ENCODE measurements at places on chromosomes 11 and 22. TPM values are rescaled to one million over a fixed set of nuclear protein-coding genes. Genes with fewer than 3 reads are reported as not detected.
A peak's percentile ranks its signal among the peaks of the same experiment; 100 is the strongest.

The IFT27 gene
- total RNA-seq, result 28.3 TPM

The MYO18B gene
- total RNA-seq, result 139 TPM

The TBX10 gene
- total RNA-seq, result 0.41 TPM

The HBD gene
- total RNA-seq, result not detected

The RIMBP3B gene
- 0.08 TPM for total RNA-seq

DNA sequence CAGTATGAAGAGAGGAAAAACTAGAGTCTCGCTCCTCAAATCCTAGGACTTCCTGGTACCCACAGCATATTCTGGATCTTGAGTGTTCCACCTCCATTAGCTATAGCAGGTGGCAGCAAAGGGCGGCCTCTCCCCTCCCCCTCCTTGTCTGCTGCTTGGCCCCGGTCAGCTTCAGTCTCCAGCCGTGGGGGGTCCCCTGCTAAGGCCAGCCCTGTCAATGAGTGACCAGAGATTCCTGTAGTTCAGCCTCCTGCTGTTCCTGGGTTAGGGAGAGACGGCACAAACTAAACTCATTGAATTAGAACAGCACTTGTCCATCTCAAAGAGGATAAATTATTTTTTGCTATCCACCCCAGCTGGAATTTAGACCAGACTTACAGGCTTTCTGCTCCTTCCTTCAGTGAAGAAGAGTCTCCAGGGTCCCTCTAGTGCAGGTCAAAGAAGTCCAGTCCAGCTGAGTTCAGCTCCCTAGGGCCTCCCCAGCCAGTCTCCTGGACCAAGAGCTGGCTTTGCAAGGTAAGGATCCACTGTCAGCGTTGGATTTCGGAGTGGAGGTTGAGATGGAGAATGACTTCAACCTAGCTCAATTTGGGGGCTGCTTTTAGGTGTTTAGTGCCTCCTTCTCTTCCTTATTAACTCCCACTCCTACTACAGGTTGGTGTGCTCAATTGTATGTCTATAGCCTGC lies 1.1 kb upstream of the PHLDB1 start:
- DNase-seq, result peak; percentile 83

GRCh38 chr22:35592418-35592967 lies 24.6 kb downstream of the MB start:
- DNase-seq, result peak; percentile 70

- DNase-seq, result peak; percentile 93
These were observed 56.2 kb downstream of the KCNJ4 start for GRCh38 chr22:38398609-38399461.

- DNase-seq, result no peak
These were observed 11.0 kb downstream of the CTNND1 start for GRCh38 chr11:57772562-57772961.

DNA sequence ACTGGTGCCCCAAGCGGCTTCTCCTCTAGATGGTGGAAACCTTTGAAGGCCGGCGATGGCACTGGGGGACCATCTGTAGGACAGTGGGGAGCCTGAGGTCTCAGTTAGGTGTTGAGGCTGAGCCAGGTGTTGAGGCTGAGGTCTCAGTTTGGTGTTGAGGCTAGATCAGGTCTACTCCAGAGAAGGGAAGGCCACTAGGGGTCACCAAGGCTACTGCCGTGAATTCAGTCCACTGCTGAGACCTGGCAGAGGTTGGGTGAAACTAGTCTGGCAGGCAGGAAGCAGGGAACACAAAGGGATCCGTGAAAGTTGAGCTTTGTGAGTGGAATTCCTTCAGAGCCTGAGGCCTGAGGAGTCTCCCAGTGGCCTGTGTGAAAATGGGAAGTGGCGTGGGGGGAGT lies 123.8 kb upstream of the FGF3 start:
- DNase-seq, result no peak

DNA sequence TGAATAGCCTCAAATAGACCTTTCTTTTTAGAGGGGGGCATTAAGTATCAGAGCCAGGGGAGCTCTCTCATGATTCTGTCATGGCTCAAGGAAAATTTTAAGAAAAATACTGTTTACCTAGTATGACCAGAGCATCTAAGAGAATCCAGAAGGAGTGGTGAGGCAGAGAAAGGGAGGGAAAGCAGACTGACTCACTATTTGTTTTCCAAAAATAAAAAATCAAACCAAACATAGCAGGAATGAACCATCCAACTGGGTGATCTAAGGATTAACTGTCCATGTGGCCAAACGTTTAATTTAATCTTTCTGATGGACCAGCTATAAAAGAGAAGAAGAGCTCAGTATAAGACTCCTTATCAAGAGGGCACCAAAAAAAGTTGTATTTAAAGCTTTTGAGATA lies 70.8 kb downstream of the GAB2 start:
- no peak for DNase-seq

DNA sequence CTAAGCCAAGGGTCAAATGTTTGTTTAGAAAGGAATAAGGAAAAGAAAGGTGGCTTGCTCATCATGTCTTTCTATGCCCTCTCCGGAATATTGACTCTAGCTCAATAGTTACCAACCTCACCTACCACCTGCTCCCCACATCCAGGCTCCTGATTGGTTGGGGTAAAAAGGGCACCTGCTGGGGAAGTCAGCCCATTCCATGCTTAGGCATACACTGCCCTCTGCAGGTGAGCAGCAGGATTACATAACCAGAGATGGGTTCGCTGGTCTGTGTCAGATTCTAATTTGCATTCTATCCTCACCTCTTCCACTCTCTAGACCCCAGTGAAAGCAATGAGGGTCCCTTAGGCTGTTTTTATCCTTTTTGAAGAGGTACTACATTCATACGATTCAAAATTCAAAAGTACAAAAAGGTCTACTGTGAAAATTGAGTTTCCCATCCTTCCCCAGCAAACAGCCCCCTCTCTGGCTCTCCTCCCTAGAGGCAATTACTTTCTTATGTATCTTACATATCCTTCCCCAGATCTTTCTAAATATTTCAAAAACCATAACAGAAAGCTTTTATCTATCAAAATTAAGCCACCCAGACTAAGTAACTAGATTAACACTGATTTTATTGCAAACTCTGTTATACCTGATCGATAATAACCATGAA lies 98.0 kb upstream of the ASPHD2 start:
- DNase-seq, result no peak

- no peak for DNase-seq
These were observed 121.6 kb upstream of the SNX19 start for GRCh38 chr11:131037873-131038272.

GRCh38 chr11:111606986-111607385 lies 4.7 kb downstream of the SIK2 start:
- DNase-seq, result no peak

Data from Right ventricle myocardium inferior (tissue), 1 donor.